PC-9 (cell line): ENCODE measurements at places on chromosomes 4 and X. TPM values are rescaled to one million over a fixed set of nuclear protein-coding genes. Genes with fewer than 3 reads are reported as not detected.

Gene F11
- not detected in 2 replicates for total RNA-seq

Gene CT55
- not detected in 2 replicates for total RNA-seq

Gene SLC10A6
- not detected in 2 replicates for total RNA-seq

- H3K4me1 ChIP-seq: peaks cover 9% of the 10 kb centered on the region; the same call in 1 of the 2 replicates
- no peaks in the 10 kb centered on the region; the same call in 1 of the 2 replicates for H3K36me3 ChIP-seq
- H3K27ac ChIP-seq: no peak overlapping the region
- no peak for DNase-seq
- H3K27me3 ChIP-seq: no peaks in the 10 kb centered on the region
These were observed 47.9 kb downstream of the RBPJ start for GRCh38 chr4:26368685-26369084.

DNA sequence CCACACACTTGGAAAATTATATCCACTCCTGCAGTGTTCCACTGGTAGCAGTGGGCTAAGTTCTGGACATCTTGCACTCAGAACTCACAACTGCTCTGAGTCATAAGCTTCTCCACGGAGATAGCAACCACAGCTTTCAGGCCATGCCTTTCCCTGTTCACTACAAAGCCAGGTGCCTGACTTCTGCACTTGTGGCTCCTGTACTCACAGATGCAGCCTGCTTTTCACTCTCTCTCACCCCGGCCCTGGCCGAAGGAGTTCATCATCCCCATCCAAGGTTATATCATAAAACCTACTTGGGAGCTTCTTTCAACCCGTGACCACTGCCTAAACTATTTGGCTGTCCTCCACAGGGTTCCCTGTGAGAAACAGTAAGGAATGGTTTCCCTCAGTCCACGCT is 999.4 kb downstream of the GLUD2 start:
- no peaks in the 10 kb centered on the region for H3K36me3 ChIP-seq
- no peaks in the 10 kb centered on the region for H3K27me3 ChIP-seq
- H3K4me1 ChIP-seq: no peaks in the 10 kb centered on the region
- DNase-seq: no peak

- H3K36me3 ChIP-seq: no peaks in the 10 kb centered on the region
- no peak overlapping the region for H3K4me3 ChIP-seq
- no peaks in the 10 kb centered on the region for H3K27me3 ChIP-seq
- no peak for DNase-seq
- no peak overlapping the region for H3K27ac ChIP-seq
- no peaks in the 10 kb centered on the region for H3K4me1 ChIP-seq
These were observed 293.1 kb downstream of the TENM3 start for GRCh38 chr4:182536221-182536811.

DNA sequence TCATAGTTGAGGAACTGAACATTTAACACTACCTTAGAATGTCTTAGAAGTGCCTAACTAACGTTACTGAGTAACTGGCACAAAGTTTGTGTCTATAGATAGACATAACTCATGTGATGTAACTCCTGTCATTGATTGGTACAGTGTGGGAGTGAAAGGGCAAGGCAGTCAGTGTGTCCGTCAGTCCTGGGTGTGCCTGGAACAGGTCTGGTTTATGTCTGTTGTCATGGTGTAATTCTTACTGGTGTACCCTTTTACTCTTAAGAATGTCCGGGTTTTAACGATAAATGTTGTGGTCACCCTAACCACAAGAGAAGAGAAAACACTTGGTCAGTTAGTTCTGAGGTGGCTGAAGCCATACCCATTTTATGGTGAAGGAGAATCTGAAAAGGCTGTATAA is 93.1 kb upstream of the ESX1 start:
- H3K4me1 ChIP-seq: peaks cover 28% of the 10 kb centered on the region
- DNase-seq: no peak
- H3K27me3 ChIP-seq: no peaks in the 10 kb centered on the region
- no peaks in the 10 kb centered on the region for H3K36me3 ChIP-seq
- H3K4me3 ChIP-seq: no peak overlapping the region
- no peak overlapping the region for H3K27ac ChIP-seq

DNA sequence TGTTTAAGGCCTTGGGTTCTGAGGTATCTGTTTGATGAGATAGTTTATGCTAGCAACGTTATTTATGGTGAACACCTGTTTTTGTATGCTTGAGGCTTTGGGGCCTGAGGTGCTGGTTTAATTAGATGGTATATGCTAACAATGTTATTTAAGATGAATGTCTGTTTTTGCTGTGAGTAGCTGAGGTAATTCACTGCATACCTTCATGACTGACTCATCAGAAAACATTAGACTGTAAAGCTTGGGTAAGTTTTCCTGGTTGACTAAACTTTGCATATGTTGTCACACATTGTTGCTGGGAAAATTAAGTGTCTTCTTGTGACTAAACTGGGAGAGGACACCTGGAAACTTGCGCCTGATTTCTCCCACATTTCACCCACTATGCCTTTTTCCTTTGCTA is 1026.6 kb downstream of the RAPGEF2 start:
- H3K27me3 ChIP-seq: no peaks in the 10 kb centered on the region
- 0 out of 2 replicates have a peak, but pooled peaks cover 5% of the 10 kb centered on the region for H3K4me1 ChIP-seq
- H3K4me3 ChIP-seq: no peak overlapping the region
- H3K36me3 ChIP-seq: no peaks in the 10 kb centered on the region

- H3K4me3 ChIP-seq: no peak overlapping the region
- H3K36me3 ChIP-seq: no peaks in the 10 kb centered on the region
- H3K27me3 ChIP-seq: no peaks in the 10 kb centered on the region
- no peak for DNase-seq
These were observed 188.2 kb upstream of the NRK start for GRCh38 chrX:105634180-105634579.

Gene HMGN5
- total RNA-seq: 3.6 and 6.6 TPM in 2 replicates

Gene DDIT4L
- total RNA-seq: 1.0 and 1.1 TPM in 2 replicates

DNA sequence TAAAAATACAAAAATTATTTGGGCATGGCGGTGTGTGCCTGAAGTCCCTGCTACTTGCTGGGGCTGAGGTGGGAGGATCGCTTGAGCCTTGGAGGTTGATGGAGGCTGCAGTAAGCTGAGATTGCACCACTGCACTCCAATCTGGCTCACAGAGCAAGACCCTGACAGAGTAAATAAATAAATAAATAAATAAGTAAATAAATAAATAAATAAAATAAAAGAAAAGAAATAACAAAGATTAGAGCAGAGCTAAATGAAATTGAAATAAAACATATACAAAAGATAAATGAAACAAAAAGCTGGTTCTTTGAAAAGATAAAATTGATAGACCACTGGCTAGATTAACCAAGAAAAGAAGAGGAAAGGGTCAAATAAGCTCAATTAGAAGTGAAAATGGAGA is 43.1 kb downstream of the HPGD start:
- H3K27me3 ChIP-seq: no peaks in the 10 kb centered on the region
- no peak for DNase-seq
- no peak overlapping the region for H3K27ac ChIP-seq
- H3K36me3 ChIP-seq: no peaks in the 10 kb centered on the region
- no peaks in the 10 kb centered on the region for H3K4me1 ChIP-seq
- no peak overlapping the region for H3K4me3 ChIP-seq

DNA sequence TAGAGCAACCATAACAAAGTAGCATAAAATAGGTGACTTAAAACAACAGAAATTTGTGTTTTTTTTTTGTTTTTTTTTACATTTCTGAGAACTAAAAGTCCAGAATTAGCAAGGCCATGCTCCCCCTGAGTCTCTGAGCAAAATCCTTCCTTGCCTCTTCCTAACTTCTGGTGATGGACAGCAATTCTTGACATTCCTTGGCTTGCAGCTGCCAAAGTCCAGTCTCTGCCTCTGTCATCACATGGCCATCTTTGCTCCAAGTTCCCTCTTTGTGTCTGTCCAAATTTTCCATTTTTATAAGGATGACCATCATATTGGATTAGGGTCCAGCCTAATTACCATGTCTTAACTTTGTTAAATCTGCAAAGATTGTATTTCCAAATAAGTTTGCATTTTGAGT is 407.2 kb downstream of the PDHA2 start:
- no peaks in the 10 kb centered on the region for H3K4me1 ChIP-seq
- no peak overlapping the region for H3K4me3 ChIP-seq
- H3K27me3 ChIP-seq: no peaks in the 10 kb centered on the region
- H3K27ac ChIP-seq: no peak overlapping the region

Gene TLR10
- total RNA-seq: not detected in 2 replicates

DNA sequence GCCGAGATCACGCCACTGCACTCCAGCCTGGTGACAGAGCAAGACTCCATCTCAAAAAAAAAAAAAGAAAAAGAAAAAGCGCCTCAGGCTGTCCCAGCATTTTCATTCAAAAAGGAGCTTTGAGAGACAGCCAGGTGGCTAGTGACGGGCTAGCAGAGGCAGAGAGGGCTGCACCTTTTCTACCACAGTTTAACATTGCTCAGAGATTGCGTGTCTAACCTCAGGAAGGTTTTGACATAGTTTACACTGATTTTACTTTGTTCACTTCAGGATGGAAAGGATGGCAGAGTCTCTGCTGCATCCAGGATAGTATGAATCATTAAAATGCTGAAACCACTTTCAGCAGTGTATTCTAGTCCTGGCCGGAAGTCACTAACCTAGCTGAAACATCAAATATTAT is 28.1 kb downstream of the ZFP42 start:
- H3K4me3 ChIP-seq: no peak overlapping the region
- H3K4me1 ChIP-seq: peaks cover 12% of the 10 kb centered on the region

Gene TIGD4
- 0.35 and 0.70 TPM in 2 replicates for total RNA-seq

GRCh38 chr4:71607780-71608677 is 175.8 kb downstream of the GC start:
- no peaks in the 10 kb centered on the region for H3K36me3 ChIP-seq
- H3K4me3 ChIP-seq: peak overlapping the region; percentile 29; the same call in 1 of the 2 replicates
- no peaks in the 10 kb centered on the region for H3K27me3 ChIP-seq
- no peak for DNase-seq

Gene PCSK1N
- not detected in 2 replicates for total RNA-seq

Gene RELL1
- 11.9 and 18.5 TPM in 2 replicates for total RNA-seq

Gene NRK
- total RNA-seq: 0.24 and 0.33 TPM in 2 replicates

- no peaks in the 10 kb centered on the region for H3K4me1 ChIP-seq
- no peak overlapping the region for H3K4me3 ChIP-seq
- H3K36me3 ChIP-seq: no peaks in the 10 kb centered on the region
- no peaks in the 10 kb centered on the region for H3K27me3 ChIP-seq
These were observed 73.0 kb downstream of the TLL1 start for GRCh38 chr4:165945991-165946390.

GRCh38 chrX:101108284-101108683 is 10.3 kb downstream of the CENPI start:
- no peak for DNase-seq
- H3K36me3 ChIP-seq: no peaks in the 10 kb centered on the region
- no peak overlapping the region for H3K4me3 ChIP-seq
- H3K27ac ChIP-seq: no peak overlapping the region

GRCh38 chrX:15114743-15115566 is 154.9 kb downstream of the ASB9 start:
- no peaks in the 10 kb centered on the region for H3K4me1 ChIP-seq
- no peak overlapping the region for H3K4me3 ChIP-seq
- H3K36me3 ChIP-seq: no peaks in the 10 kb centered on the region
- H3K27me3 ChIP-seq: no peaks in the 10 kb centered on the region
- H3K27ac ChIP-seq: no peak overlapping the region

Gene DGAT2L6
- not detected in 2 replicates for total RNA-seq

Gene ZMAT1
- not detected in 2 replicates for total RNA-seq

DNA sequence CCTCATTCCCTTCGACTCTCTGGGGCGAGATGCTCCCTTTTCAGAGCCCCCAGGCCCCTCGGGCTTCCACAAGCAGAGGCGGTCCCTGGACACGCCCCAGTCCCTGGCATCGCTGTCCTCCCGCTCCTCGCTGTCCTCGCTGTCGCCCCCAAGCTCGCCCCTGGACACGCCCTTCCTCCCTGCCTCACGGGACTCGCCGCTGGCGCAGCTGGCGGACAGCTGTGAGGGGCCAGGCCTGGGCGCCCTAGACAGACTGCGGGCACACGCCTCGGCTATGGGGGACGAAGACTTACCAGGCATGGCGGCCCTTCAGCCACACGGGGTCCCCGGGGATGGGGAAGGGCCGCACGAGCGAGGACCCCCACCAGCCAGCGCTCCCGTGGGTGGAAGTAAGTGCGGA is 39.5 kb upstream of the CLCN4 start:
- no peaks in the 10 kb centered on the region for H3K4me1 ChIP-seq
- no peak for DNase-seq
- no peak overlapping the region for H3K27ac ChIP-seq
- peaks cover 29% of the 10 kb centered on the region for H3K36me3 ChIP-seq
- H3K27me3 ChIP-seq: no peaks in the 10 kb centered on the region

- DNase-seq: peak; percentile 21
- H3K4me3 ChIP-seq: no peak overlapping the region
- no peaks in the 10 kb centered on the region for H3K27me3 ChIP-seq
- no peaks in the 10 kb centered on the region for H3K36me3 ChIP-seq
These were observed 81.1 kb upstream of the HELT start for GRCh38 chr4:184937030-184937710.

GRCh38 chr4:139767168-139767567 is 101.5 kb downstream of the MGST2 start:
- no peaks in the 10 kb centered on the region for H3K27me3 ChIP-seq
- H3K4me1 ChIP-seq: no peaks in the 10 kb centered on the region
- H3K27ac ChIP-seq: no peak overlapping the region
- H3K36me3 ChIP-seq: no peaks in the 10 kb centered on the region

Gene SMAD1
- 15.1 and 16.1 TPM in 2 replicates for total RNA-seq

- DNase-seq: no peak
- no peak overlapping the region for H3K27ac ChIP-seq
- H3K27me3 ChIP-seq: no peaks in the 10 kb centered on the region
- no peaks in the 10 kb centered on the region for H3K4me1 ChIP-seq
These were observed 1344.3 kb downstream of the ADGRL3 start for GRCh38 chr4:62544428-62544827.

Gene ZCCHC18
- not detected in 2 replicates for total RNA-seq

DNA sequence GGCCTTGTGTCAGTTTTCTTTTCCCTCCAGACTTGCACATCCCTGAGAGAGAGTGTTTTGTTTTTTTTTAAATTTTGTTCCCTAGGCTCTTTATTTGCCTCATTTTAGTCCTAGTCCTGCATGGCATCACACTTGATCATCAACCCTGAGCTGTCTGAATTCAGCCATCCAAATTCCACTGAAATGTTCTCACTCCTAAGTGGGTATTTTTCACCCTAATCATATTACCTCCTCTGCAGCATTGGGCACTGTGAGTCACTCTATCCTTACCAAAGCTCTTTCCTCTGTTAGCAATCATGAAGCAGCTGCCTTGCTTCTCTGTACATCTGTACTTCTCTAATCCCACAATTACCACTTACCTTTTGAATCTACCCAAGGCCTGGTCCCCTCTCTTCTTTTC is 356.6 kb upstream of the MAGEB2 start:
- no peak for DNase-seq
- H3K36me3 ChIP-seq: no peaks in the 10 kb centered on the region
- no peak overlapping the region for H3K27ac ChIP-seq
- no peaks in the 10 kb centered on the region for H3K27me3 ChIP-seq
- no peaks in the 10 kb centered on the region for H3K4me1 ChIP-seq

GRCh38 chr4:75654905-75655304 is 18.3 kb downstream of the G3BP2 start:
- H3K4me3 ChIP-seq: no peak overlapping the region
- no peaks in the 10 kb centered on the region for H3K27me3 ChIP-seq
- H3K36me3 ChIP-seq: peaks cover 26% of the 10 kb centered on the region; the same call in 1 of the 2 replicates
- no peak for DNase-seq
- no peaks in the 10 kb centered on the region for H3K4me1 ChIP-seq
- no peak overlapping the region for H3K27ac ChIP-seq

Gene SERPINA7
- total RNA-seq: not detected in 2 replicates

Gene EVC
- 14.0 and 15.5 TPM in 2 replicates for total RNA-seq

Gene MAP3K15
- not detected in 2 replicates for total RNA-seq

GRCh38 chr4:15400981-15401671 is 26.7 kb upstream of the C1QTNF7 start:
- H3K4me3 ChIP-seq: no peak overlapping the region
- no peaks in the 10 kb centered on the region for H3K36me3 ChIP-seq
- H3K27me3 ChIP-seq: no peaks in the 10 kb centered on the region
- H3K27ac ChIP-seq: no peak overlapping the region
- peaks cover 10% of the 10 kb centered on the region; the same call in 1 of the 2 replicates for H3K4me1 ChIP-seq
- DNase-seq: peak; percentile 44
